ENCODE measurements at places on chromosomes 7 and 10.

DNA sequence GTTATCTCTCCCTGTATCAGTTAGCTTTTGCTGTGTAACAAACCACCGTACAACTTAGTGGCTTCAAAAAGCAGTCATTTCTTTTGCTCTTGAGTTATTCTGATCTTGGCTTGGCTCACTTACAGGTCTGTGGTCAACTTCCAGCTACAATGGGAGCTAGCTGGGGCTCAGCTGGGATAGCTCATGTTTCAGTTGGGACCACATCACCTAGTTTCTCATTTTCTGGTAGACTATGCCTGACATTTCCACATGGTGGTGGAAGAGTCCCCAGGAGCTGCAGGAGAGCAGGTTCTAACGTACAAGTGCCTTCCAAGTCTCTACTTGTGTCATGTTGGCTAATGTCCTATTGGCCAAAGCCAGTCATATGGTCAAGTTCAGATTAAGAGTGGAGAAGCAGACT, 25.8 kb upstream of the PIP4K2A start:
- DNase-seq, result no peak

- no peak for DNase-seq
Observed at GRCh38 chr7:129489491-129489890, 12.8 kb upstream of the SMKR1 start.

- DNase-seq, result peak; percentile 84
Observed at GRCh38 chr10:70255329-70256299, 22.4 kb upstream of the PPA1 start.

DNA sequence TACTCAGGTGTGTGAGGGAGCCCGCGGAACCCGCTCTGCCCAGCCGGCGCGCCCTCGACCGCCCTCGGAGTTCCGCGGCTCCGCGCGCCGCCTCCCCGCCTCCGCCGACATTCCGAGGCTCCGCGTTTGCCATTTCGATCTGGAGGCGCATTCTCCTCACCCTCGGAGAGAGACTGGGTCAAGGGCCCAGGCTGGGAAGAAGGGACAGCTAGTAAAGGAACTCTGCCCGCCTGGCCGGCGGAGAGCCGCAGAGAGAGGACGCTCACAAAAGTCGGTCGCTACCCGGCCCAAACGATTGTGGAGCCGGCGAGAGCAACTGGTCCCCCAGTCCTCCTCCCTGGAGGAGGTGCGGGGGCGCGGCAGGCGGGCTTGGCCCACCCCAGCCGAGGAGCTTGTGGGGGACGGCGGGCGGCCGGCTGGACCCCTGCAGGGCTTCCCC, 74.5 kb upstream of the LEP start:
- DNase-seq, result no peak

- no peak for DNase-seq
Observed at GRCh38 chr10:13302821-13303555, 3.1 kb upstream of the PHYH start.

GRCh38 chr10:24259365-24260130, 50.6 kb downstream of the KIAA1217 start:
- no peak for DNase-seq

DNA sequence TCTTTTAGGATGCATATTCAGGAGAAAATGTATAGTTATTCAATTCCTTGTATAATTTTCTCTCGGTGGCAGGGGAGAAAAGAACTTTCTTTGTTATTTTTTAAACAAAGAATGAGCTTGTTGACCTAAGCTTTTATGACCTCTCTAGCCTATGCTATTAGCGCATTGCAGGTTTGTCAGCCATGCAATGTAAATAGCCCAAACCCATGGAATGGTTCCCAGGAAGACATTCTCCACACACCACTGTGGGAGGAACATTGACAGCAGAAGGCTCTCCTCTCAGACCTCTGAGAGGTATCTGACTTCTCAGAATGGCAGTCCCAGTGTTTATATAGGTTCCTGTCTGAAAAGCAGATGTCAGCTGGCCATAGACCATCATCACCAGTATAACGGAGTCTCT, 19.6 kb upstream of the AGBL3 start:
- DNase-seq, result no peak

DNA sequence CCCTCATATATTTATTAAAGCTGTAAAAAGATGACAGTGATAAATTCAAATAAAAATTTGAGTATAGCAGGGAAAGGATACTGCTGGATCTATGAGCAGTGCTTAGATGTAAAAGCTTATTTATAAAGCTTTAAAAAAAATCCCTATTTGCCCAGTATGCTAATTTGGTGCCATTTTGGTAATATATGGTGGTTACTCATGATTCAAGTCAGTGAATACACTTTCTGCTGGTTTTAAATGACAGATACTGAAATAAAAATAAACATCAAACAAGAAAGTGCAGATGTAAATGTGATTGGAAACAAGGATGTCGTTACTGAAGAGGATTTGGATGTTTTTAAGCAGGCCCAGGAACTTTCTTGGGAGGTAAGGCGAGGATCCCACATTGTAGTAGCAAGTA, 134.4 kb upstream of the SAMD8 start:
- no peak for DNase-seq

- no peak for DNase-seq
Observed at GRCh38 chr7:7127773-7128172, 54.6 kb upstream of the C1GALT1 start.

DNA sequence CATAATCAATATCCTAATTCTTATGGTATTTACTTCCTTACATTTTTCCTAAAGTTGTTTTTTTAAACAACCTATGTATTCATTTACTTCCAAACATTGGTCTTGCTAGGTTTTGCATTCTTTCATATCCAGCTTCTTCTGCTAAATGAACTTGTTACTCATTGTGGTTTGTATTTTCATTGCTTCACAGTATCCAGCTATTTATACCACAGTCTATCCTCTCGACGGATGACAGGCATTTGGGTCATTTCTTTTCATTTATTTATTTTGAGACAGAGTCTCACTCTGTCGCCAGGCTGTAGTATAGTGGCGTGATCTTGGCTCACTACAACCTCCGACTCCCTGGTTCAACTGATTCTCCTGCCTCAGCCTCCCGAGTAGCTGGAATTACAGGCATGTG, 66.8 kb downstream of the CCDC6 start:
- no peak for DNase-seq

DNA sequence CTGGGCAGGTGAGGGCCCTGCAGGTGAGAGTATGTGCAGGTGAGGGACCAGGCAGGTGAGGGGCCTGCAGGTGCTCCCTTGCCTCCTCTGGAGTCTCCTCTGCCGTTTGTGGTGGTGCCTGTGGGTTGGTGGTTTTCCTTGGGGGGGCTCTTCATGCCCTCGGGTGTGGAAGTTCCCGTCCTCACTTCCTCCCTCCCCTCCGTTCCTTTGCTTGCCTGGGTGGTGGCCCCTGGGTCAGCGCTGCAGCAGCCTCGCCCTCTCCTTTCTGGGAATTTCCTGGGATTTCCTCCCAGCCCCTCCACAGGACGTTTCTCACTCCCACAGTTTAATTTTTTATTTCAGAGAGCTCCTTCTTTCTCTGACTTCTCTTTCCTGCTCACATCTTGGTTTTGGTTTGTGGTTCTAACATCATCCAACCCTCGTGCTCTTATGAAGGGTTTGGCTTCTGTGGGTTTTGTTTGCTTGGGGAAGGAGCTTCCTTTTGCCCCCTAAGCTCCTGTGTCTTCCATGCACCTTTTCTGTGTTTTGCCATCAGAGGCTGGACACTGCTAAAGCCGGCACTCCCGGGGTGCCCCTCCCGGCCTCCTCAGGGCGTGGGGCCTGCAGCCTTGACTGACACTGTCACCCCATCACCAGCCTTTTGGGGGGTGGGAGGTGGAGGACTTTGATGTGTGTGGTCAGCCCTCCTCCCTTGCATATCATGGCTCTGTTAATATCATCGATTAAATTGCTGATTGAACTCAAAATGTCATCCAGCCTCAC, 29.2 kb upstream of the ADGRA1 start:
- DNase-seq, result no peak

- no peak for DNase-seq
Observed at GRCh38 chr10:87942884-87943527, 79.6 kb downstream of the PTEN start.

- DNase-seq, result no peak
Observed at GRCh38 chr7:22572292-22572691, 72.3 kb upstream of the STEAP1B start.

DNA sequence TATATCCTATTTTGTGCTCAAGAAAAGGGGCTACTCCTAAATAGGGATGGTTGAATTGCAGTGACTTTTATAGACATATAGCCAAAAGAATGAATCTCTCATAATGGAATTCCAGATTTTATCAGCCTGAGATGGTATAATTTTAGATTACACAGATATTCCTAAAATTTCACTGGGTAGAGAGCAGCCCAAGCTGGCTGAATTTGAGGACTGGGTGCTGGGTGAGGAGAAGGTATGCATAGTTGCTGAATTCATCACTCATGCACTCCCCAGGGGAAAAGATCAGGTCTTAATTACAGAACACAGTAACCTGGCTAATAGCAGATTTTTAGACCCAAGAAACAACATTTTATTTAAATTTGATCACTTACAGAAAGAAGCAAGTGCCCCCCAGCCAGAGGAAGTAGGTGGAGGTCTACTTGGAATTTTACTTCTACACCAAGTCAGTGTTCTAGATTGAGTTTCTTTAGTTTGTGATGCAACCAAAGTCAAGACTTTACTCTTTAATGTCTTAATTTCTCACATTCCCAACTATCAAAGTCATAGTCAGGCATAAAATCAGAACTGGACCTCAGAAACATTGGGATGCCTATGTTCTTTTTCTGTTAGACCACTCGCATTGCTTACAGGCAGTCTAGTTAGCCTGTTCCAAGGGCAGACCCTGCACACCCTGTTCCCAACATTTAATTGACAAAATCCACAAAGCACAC, 337.4 kb upstream of the PODXL start:
- no peak for DNase-seq

GRCh38 chr7:147535701-147536111, 1054.9 kb upstream of the C7orf33 start:
- DNase-seq, result no peak

DNA sequence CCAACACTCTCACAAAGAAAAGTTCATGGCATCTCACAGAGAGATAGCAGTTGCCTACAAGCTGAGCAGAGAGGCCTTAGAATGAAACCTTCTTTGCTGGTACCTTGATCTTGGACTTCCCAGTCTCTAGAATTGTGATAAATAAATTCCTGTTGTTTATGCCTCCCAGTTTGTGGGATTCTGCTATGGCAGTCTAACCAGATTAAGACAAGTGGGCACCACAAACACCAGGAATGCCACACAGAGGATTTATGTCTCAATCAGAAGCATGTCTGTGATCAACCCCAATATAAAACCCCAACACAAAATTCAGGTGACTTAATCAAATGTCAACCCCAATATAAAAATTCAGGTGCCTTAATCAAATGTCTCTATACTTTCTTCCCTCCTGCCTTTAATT, 581.3 kb downstream of the XPNPEP1 start:
- DNase-seq, result no peak

DNA sequence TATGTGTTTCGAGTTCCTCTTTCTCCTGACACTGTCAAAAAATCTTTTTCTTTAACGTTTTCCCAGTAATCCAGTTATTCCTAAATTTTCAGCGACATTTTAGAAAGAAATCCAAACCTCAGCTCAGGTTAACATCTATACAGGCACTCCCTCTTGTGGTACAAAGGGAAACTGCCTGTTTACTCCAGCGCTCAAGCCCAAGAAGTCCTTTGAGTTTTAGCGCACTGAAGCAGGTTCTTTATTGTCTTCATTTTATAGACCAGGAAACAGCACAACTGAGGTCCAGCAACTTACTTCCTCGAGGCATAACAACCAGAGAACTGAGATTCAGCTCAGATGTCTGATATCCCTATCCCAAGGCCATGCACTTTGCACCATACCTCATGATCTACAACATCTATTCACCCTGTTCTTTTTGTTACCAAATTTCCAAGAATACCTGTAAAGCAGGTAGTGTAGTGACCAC, 287.2 kb upstream of the MKLN1 start:
- DNase-seq, result peak; percentile 89

GRCh38 chr10:26485150-26485941, 47.2 kb downstream of the APBB1IP start:
- DNase-seq, result no peak

DNA sequence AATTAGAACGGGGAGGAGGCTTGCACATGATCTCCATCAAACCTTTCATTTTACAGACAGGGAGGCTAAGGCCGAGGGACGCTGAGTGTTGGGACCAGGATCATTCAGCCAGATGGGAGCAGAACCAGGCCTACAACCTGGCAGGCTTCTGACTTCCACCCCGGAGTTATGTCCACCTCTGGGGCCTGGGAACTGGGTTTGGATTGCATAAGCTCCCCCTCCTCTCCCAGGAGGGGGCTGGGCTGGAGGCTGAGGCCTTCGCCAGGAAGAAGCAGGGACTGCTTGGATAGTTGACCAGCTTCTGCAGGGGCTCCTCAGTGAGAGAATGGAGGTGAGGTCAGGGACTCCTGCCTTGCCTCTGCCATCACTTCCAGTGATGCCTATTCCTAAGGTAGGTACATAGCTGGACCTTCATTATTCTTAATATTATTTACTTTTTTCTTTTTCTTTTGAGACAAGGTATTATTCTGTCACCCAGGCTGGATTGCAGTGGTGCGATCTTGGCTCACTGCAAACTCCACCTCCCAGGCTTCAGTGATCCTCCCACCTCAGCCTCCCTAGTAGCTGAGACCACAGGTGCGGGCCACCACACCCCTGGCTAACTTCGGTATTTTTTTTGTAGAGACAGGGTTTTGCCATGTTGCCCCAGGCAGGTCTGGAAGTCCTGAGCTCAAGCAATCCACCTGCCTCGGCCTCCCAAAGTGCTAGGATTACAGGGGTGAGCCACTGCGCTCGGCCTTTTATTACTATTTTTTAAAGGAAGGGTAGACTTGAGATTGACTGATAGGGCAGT, 1.3 kb downstream of the SNX10 start:
- DNase-seq, result no peak

- no peak for DNase-seq
Observed at GRCh38 chr10:21888959-21889358, 114.6 kb downstream of the DNAJC1 start.

GRCh38 chr7:37047260-37047659, 323.0 kb upstream of the AOAH start:
- DNase-seq, result no peak

DNA sequence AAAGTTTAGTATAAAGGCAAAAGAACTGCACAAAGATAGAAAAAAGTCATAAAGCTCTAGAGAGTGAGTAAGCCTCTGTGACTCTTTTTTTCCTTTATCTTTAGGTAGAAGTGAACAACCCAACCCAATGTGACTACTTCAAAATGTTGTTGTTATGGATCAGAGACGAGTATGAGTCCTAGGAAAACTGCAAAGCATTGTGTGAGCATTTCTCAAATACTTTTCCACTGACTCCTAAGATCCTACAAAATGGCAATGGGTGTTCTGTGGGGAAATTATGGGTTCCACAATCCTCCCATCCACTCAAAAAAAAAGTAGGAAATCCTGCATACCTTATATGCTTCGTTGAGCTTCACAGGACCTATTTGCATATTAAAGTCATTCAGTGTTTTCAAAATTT, 177.1 kb downstream of the DGKI start:
- no peak for DNase-seq

DNA sequence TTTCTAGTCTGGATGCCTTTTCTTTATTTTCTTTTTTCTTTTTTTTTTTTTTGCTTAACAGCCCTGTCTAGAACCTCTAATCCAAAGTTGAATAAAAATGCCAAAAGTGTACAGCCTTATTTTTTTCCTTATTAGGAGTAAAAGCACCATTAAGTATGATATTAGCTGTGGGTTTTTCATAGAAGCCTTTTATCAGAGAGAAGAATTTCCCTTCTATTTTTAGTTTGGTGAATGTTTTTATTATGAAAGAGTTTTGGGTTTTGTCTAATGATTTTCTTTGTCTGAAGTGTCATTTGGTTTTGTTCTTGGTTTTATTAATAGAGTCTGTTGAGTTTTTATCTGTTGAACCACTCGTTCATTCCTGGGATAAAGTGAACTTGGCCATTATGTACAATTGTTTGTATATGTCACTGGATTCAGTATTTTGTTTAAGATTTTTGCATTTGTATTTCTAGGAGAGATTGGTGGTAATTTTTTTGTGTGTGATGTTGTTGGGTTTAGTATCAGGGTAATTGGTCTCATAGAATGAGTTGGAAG, 49.5 kb downstream of the PALS2 start:
- DNase-seq, result no peak
